Upper lobe of left lung (tissue), 6 donors: ENCODE measurements at places on chromosomes 4 and X. TPM values are rescaled to one million over a fixed set of nuclear protein-coding genes. Genes with fewer than 3 reads are reported as not detected.

- no peak for DNase-seq
Measured at GRCh38 chr4:125663896-125664767, 349.4 kb downstream of the FAT4 start.

DNA sequence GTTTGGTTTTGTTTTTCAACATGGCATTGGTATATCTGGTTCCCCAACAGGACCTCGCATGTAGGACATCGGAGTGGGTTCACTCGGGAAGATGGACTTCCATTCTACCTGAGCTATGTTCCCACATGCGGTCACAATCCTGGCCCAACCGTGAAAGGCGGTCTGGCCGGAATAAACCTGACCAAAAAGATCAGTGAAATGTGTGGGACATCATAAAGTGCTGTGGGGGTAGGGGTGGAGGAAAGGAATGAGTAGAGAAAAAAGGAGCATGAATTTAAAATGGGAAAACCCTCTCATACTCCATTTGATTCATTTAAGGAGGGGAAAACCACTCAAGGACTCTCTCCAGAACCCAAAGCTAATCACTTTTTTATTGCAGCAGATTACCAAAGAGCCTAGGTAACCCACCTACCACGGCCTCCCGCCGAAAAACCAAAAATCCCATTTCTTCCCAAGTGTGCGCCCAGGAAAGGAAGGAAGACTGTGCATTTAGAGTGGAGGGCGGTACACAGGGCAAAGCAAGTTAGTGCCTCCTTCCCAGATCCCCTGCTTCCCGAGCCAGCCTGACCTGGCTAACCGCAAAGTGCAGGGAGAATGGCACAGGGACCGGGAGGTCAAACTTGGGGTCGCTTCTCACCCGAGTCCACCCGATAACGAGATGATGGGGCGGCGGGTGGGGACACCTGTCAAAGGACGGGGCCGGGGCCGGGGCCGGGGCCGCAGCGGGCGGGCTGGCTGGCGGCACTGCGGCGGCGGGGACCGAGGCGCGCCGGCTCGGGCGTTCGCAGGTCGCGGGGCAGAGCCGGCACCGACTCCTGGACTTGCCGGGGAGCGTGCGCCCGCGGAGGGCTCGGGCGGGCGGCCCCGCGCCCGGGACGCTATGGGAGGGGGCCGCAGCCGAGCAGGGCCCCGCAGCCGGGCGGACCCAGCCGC is 669 bp downstream of the TMEM150C start:
- DNase-seq: no peak

DNA sequence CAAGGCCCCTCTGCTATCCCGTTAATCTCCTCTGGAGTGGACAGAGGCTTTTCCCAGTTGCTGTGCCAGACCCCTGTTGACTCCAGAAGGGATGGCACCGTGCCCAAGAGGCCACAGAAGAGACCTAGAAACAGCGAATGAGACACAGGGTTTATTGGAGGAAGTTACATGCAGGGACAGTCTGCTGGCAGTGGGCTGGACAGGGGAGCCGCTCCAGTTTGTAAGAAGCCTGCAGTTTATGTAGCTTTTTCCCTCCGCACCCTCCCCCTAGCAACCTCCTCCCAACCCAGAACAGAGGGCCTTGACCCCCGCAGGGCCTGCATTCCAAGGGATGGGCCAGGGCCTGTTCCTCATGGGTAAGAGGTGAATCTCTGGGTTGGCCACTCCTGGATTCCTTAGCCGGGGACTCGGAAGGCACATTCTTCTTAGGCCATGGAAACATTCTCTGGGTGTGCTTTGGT is 216.8 kb upstream of the PSAPL1 start:
- no peak for DNase-seq

The TIGD4 gene
- total RNA-seq: 0.67 TPM

DNA sequence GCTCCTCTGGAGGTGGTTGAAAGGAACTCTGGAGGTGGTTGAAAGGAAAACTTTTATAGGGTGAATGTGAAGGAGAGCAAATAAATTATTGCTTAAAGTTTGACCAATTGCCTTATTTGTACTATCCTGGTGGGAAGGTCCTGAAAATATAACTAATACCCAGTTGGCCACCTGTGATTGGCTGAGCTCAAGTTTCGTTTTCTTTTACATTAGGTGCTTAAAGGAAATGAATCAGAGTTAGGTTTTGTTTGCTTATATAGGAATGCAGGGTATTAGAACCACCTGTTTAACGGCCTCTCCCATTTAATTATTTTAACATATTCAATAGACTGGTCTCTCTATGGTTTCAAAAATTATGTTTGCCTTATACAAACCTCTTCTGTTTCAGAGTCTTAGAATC is 497.6 kb downstream of the PRR32 start:
- DNase-seq: no peak

The CLDN34 gene
- 0.29 TPM for total RNA-seq

DNA sequence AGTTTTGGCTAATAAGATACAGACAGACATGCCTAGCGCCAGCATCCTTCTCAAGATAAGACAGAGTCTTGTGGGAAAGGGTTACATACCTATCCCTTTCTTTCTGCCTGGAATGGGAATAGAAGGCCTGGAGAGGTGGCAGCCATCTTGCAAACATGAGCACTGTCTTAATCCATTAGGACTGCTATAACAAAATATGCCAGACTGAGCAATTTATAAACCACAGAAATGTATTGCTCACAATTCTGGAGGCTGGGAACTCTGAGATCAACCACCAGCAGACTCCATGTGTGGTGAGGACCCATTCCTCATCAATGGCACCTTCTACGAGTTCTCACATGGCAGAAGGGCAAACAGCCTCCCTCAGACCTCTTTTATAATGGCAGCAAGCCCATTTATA is 26.5 kb upstream of the NEIL3 start:
- no peak for DNase-seq

The STIM2 gene
- total RNA-seq: 54.3 TPM

- DNase-seq: no peak
Measured at GRCh38 chrX:20686256-20686655, 419.5 kb upstream of the RPS6KA3 start.

The UGT2B10 gene
- not detected for total RNA-seq

GRCh38 chr4:67746797-67747495 is 7.2 kb downstream of the GNRHR start:
- no peak for DNase-seq

- no peak for DNase-seq
Measured at GRCh38 chr4:114466299-114466698, 132.3 kb upstream of the UGT8 start.

- DNase-seq: no peak
Measured at GRCh38 chr4:80388284-80388607, 52.7 kb downstream of the CFAP299 start.

The FGFBP1 gene
- total RNA-seq: 6.5 TPM

DNA sequence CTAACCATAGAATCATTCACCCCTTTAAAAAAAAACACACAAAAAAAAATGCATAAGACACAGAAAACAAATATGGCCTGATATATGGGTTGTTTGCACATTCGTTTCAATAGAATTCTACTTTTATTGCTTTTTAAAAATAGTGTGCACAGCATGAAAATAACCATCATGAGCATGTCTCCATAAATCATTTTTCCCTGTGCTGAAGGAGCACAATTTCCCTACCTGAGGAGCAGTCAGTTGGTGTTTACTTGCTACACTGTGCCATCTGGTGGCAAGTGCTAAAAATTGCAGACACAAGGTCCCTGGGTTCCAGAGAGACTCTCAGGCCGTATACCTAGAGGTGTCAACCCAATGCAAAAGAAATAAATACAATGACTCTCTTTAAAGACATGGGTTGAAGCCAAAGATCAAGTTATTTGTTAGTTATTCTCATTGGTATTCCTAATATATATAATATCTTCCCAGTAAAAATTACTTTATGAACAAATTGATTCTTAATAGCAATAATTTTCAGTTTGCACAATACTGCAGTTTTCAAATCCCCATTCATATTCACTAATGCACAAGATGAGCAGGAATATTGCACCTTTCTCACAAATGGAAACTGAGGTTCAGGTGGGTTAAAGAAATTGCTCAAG is 551.4 kb downstream of the IQCM start:
- DNase-seq: no peak

The EPHA5 gene
- total RNA-seq: not detected

GRCh38 chrX:106300239-106300638 is 132.1 kb downstream of the PWWP3B start:
- no peak for DNase-seq

GRCh38 chrX:107691024-107691448 is 62.7 kb downstream of the PRPS1 start:
- no peak for DNase-seq
